Natural killer cell (primary cell): ENCODE measurements at places on chromosomes 1 and 21. TPM values are rescaled to one million over a fixed set of nuclear protein-coding genes. Genes with fewer than 3 reads are reported as not detected.

DNA sequence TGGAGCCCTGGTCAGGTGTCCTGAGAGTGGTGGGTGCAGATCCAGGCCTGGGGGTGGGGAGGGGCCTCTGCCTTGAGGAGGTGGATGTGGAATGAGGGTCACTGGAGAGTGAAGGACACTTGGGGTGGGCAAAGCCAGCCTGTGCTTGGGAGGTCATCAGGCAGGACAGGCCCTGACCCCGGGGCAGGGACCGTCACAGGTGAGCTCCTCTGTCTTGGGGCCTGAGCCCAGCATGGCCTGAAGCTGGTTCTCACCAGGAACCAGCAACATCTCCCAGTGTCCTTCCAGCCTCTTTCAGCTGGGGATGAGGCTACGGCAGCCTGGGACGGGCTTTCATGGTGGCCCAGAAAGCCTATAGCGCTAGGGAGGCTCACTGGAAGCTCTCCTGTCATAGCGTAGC lies 831 bp upstream of the KRTAP10-2 start:
- DNase-seq = no peak

DNA sequence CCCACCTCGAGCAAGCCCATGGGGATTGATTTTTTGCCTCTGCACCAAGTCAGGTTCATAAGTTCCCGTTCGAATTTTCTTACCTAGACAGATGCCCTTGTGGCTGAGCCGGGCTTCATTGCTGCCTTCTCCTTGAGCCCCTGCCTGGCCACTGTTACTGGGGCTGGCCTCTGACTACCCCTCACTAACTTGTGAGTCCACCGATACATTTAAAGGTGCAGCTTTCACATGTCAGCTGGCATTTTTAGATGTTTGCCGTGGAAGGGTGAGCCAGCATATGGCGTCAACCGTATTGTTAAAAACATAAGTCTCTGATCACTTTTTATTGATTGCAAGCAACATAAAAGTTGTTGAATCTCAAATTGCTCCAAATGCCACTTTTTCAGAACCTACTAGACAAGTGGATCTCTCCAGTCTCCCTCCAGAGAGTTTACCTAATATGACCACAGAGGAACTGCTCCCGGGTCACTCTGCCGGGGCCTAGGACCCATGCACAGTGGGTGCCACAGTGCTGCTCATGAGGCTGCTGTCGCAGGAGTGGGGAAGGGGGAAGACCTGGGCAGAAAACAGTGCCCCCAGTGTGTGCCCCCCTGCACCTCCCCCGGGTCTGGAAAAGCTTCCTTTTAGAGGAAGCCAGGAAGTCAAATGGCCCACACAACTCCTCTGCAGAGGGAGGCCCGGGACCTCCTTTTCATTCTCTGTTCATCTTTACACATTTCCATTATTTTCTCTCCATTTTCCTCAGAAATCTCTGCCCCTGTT lies 18.8 kb downstream of the MX1 start:
- DNase-seq = no peak

GRCh38 chr1:196481616-196482015 lies 126.6 kb downstream of the KCNT2 start:
- no peak for DNase-seq

Gene FCGR1A
- total RNA-seq = 0.77 TPM

GRCh38 chr1:115160728-115161127 lies 71.4 kb upstream of the TSPAN2 start:
- DNase-seq = no peak

Gene CAMK1G
- total RNA-seq = not detected

DNA sequence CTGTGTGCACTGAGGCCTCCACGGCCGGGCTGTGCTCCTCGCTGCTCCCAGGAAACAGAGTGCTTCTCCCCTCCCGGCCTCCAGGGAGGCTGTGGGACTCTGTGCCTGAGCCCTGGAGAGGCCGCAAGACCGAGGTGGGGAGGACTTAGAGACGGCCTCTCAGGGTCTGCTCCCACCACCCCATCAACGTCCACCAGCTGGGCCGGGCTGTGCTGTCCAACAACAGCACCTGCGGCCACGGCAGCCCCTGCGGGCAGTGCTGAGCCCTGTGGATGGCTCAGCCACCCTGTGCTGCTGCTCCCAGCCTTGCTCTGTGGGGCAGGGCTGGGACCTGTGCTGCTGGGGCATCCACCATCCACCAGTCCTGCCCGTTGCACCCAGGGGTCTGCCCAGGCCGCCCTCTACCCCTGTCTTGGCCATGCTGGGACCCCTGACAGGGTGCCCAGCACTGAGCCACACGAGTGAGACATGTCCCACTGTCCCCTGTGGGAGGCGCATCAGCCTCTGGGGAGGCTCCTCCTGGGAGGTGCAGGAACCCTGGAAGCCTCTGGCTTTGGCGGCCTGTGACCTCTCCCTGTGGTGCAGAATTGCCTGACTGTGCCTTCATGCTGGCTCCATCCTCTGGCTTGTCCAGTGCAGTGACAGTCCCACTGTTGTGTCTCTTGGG lies 31.2 kb upstream of the LRRC3 start:
- DNase-seq = no peak

- no peak for DNase-seq
Measured at GRCh38 chr21:42088658-42089057, 17.5 kb downstream of the UMODL1 start.

GRCh38 chr1:220922951-220923350 lies 43.7 kb downstream of the HLX start:
- DNase-seq = no peak

Gene SDC3
- total RNA-seq = not detected

Gene SH3BGR
- total RNA-seq = 0.75 TPM

DNA sequence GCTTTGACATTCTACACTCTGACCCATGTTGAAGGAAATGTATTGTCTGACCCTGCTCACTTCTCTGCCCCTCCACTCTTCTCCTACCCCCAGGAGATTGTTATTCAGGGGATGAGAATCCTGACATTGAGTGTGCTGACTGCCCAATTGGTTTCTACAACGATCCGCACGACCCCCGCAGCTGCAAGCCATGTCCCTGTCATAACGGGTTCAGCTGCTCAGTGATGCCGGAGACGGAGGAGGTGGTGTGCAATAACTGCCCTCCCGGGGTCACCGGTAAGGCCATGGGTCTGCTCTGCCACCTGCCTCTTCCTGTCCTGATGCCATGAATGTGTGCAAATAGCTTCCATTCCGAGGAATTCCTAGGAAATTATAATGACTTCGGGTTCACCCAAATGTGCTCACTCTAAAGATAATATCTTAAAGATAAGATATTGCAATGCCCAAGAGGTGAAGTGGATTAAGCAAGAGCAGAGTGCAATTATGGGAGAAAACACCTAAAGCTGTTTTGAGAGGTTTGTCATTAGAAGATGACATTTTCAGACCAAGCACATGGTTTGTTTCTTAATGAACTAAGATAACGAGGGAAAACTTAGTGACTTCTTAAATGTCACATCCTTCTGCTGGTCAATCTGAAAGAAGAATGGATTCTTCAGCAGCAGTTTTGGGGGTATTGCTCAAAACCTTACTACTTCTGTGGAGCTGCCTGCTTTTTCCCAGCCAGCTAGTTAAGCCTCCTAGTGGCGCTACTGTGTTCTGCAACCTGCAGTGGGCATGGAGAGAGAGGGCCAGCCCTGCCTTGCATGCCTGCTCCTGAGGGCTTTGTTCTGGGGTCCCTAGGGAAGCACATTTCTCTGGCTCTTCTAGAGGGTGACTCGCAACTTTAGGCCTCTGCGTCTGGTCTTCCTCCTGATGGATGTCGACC lies 41.6 kb downstream of the LAMC2 start:
- no peak for DNase-seq

DNA sequence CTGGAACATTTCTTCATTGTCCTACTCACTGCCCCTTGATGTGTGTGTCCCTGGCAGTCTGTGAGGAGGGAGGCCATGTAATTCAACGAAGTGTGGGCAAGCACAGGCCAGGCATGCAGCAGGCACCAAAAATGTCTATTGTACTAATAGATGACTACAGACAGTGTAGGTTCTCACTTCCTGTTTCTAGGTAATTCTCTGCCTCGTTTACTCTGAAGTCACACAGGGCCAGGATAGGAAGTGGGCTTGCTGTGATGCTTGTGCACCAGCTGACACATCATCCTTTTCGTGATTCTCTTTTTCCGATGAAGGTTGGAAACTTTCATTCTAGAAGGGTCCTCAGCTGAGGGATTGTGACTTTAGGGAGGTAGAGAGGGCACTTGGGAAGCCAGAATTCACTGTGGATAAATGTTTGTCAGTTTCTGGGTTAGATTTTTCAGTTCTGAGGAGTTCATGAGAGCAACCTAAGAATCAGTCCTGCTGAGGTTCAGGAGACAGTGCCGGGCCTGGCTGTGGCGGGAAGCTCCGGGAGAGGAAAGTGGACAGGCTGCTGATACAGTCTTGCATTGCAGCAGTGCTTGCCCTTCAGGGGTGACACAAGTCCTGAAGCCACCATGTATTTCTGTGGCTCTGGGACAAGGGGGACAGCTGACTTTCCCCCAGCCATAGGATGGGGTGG lies 4.3 kb upstream of the CSF1 start:
- DNase-seq = no peak

Gene DDOST
- total RNA-seq = 137 TPM

DNA sequence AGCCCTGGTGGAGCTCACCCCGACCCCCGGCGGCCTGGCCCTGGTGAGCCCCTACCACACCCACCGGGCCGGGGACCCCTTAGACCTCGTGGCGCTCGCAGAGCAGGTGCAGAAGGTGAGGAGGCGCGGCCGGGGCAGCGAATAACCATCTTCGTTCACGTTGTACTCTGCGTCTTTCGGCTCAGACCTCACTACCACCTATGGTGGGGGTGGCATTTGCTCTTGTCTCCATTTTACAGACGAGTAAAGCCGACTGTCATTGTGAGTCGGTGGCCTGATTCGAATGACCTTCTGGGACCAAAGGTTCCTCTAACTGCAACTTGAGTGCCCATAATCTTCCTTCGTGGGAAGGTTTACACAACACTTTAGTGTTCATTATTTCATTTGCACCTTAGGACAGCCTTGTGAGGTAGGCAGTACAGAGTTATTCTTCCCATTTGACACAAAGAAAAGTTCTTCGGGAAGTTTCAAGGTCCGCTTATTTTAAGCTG lies 506 bp downstream of the C1orf50 start:
- DNase-seq = no peak

Gene OR10K1
- total RNA-seq = not detected

DNA sequence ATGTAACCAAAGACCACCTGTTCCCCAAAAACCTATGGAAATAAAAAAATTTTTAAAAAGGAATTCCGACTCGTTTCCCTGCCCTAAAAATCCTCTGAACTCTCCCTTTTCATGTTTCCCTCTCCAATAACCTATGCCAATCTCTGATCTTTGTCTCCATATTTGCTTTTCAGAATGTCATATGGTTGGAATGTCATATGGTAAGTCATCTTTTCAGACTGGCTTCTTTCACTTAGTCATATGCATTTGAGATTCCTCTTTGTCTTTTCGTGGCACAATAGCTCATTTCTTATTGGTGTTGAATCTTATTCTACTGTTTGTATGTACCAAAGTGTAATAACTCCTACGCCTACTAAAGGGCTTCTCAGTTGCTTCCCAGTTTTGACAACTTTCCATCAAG lies 117.5 kb downstream of the BACH1 start:
- DNase-seq = no peak

Gene TAS1R3
- 1.4 TPM for total RNA-seq

Gene ZMYND12
- total RNA-seq = 1.1 TPM

Gene PGBD5
- total RNA-seq = 0.02 TPM

- no peak for DNase-seq
Measured at GRCh38 chr1:111814642-111815041, 58.9 kb downstream of the DDX20 start.

Gene EDN2
- total RNA-seq = 0.64 TPM

DNA sequence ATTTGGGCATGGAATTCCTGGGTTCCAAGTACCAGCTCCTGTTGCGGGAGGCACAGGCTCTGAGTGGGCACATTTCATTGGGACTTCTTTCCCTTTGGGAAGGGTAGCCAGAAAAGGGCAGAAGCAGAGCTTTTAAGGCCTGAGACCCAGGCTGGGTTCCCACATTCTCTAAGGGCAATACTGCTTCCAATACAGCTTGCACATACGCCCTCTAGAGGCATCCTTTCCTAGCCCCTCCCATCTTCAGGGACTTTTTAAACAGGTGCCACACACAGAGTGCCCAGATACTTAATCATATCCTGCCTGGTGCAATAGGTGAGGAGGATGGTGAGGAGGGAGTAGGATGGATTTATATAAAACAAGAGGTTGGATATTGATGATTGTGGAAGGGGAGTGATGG lies 5.7 kb downstream of the GPR88 start:
- peak; percentile 68 for DNase-seq

Gene TMCO1
- 52.6 TPM for total RNA-seq

DNA sequence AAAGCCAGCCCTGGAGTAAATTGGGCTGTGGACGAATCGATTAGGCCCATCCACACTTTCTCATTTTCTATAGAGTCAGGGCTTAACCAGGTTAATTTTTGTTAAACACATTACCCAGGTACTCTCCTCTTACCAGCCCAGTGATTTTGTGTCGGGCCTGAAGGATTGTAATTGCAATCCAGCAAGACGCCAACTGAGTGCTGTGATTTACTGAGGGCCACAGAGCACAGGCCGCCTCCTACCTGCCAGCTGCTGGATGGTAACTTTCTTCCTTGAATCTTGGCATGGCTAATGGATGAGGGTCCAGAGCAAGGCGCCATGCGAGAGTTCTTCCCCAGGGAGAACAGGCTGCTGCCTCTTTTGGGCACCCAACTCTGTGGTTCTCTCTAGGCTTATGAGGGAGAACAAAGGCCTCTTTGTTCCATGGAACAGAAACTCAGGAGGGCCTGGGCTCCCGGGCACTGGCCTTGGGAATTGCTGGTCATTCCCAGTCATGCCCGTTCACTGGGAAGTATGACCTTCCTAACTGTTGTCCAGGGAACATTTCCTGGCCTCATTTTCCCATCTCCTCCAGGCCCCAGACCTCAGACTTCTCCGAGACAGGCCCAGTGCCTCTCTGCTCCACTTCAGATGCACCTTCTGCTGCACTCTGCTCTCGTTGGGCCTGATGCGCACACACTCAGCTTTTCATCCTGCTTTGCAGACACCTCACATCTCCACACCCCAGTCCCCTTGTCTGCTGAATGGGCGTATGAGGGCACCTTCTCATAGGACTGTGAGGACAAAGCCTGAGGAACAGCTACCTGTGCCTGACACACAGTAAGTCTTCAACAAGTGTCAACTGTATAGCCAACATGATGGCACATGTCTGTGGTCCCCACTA lies 57.3 kb downstream of the SYF2 start:
- no peak for DNase-seq

Gene MYOG
- total RNA-seq = not detected

Gene MMP23B
- 130 TPM for total RNA-seq

- no peak for DNase-seq
Measured at GRCh38 chr1:225446981-225447615, 19.3 kb upstream of the LBR start.
